ENCODE measurements at places on chromosomes 5 and 9. TPM values are rescaled to one million over a fixed set of nuclear protein-coding genes. Genes with fewer than 3 reads are reported as not detected.
A peak's percentile ranks its signal among the peaks of the same experiment; 100 is the strongest.

GRCh38 chr5:1349246-1349645 lies 4.3 kb upstream of the CLPTM1L start:
- DNase-seq = no peak

DNA sequence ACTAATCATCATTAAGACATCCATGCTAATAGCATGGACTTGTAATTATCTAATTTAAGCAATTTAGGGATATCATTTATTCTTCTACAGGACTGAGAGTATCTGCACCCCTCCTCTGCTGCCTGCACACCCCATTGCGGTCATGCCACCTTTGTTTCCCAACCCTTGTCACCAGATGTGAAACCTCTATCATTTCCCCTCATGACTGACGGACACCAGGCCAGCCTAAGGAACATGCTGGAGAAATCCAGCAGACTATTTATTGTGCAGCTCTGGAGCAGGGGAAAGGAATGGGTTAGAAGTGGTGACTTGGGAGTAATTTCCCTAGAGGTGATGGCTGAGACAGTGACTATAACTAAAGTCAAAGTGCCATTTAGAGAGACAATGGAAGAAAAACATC lies 40.7 kb downstream of the UGCG start:
- DNase-seq = no peak

Gene TTC16
- total RNA-seq = not detected

Gene ANGPTL2
- total RNA-seq = 2.7 TPM

Gene MLANA
- not detected for total RNA-seq

Gene SPRY4
- 3.3 TPM for total RNA-seq

DNA sequence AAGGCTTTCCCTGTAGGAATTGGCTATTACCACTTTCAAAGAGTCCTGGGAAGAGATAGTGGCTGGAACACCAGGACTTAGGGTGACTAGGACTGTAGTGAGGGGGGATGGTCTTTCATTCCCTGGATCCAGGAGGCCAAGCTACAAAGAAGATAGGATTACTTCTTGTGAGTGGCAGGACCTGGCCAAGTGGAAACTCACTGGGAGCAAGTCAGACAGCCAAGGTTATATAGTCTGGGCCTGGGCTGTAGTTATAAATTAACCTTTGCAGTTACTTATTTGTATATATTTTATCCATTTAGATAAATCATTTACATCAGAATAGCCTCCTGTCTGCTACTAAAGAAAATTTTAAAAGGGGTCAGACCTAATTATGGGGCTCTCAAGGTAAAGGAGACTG lies 124.3 kb downstream of the TLR4 start:
- DNase-seq = no peak

Gene CMYA5
- total RNA-seq = 1.2 TPM

Gene FBXO10
- 9.2 TPM for total RNA-seq

GRCh38 chr9:20981486-20981885 lies 50.0 kb downstream of the HACD4 start:
- no peak for DNase-seq

Gene SIL1
- 11.7 TPM for total RNA-seq

DNA sequence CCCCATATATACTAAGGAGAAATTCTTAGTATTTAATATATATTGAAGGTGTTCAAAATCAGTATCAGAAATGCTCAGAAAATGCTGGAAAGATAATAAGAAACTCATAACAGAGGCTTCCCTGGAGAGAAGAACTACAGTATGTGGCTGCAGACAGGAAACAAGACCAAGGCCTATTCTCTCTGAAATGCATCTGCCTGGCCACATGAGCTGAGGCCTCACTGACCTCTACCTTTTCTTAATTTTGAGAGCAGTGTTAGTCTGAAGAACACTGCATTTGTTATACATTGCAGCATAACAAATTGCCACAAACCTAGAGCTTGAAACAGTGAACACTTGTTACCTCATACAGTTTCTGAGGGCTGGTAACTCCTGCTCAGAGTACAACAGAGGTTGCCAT lies 133.4 kb upstream of the SPEF2 start:
- DNase-seq = no peak

- DNase-seq = no peak
Measured at GRCh38 chr5:77957516-77957915, 181.4 kb upstream of the TBCA start.

DNA sequence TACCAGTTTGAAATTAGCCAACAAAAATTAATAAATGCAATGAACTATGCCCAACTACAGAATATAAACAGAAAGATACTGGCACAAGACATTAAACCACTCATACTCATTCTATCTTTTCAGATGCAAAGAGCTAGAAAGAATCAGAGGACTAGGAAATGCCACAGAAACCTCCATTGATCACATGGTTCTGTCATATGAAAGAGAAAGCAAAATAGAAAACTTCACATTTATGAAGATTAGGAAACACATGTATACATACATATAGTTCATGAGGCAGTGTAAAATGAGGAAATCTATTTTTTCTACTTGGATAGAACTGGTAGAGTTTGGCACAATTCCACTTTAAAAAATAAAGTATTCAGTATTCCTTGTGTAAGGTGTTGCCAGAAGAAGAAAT lies 275.1 kb upstream of the PTGER4 start:
- no peak for DNase-seq

Gene TENT4A
- total RNA-seq = 20.7 TPM

DNA sequence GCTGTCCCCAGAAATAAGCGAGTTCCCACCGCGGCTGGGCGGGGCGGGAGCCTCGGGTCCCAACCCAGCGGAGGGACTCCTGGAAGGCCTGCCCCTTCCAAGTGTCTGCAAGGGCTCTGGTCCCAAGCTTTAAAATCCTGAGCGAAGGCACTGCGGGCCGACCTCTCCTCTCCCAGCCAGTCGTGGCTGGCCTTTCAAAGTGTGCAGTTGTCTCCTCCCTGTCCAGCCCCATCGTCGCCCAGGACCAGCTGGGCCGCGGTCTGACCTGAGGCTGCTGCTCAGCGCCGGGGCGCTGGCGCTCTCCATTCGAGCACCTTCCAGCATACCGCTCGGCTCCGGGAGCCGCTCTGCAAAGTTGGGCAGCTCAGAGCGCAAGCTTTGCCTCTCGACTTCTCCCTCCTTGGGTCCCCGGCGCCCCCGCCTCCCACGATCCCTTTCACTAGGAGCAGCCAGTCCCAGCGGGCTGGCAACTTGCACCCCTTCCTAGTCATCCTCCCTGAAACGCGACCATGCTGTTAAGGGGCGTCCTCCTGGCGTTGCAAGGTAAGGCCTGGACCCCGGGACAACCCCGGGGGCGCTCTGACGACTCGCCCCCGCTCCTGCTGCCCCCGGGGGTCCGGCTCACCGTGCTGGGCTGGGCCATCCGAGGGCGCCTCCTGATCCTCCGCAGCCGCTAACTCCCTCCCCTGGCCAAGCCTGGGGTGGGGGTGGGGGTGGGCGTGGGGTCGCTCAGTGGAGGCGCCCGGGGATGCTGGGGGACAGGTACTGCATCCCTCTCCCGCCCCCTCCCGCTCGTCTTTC lies at the start of gene MAMDC2:
MAMDC2 (plus strand) TSS at position 160 of the 801 bp plus-strand sequence; CDS start at position 510, 350 bp downstream.
- peak; percentile 26 for DNase-seq

Gene TLR4
- total RNA-seq = 10.8 TPM

DNA sequence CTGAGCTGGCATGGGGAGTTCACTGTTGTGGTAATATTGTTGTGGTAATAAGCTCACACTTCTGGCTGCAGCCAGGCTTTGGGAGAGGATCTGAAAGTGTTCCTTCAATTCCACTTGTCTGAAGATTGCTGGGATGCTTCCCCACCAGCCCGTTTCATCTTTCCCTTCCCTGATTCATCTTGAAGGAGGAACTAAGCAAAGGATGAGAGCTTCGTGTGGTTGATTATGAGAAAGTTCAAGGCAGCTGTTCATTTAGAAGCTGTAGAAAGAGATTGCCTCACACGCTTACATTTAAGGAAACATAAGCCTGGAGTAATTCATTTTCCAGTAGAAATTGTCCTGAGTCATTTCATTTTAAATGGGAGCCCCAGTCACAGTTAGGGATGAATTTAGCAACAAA lies 122.4 kb upstream of the GAS1 start:
- DNase-seq = no peak

Gene ZNF366
- total RNA-seq = 0.94 TPM

GRCh38 chr9:14442956-14443355 lies 129.0 kb upstream of the NFIB start:
- no peak for DNase-seq

GRCh38 chr9:90301277-90301653 lies 341.4 kb downstream of the DIRAS2 start:
- peak; percentile 16 for DNase-seq

DNA sequence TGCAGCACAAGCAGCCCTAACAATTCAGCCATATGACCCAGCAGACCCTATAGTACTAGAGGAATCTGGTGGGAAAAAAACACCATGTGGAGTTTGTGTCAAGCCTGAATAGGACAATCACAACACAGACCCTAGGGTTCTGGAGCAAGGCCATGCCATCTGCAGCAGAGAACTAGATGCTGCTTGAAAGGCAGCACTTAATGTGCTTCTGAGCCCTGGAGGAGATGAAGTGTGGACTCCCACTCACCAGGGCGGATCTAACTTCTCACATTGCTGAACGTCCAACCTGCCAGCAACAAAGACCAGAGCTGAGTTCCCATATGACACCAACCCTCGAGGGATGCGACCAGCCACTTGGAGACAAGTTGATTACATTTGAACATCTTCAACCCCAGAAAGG lies 43.2 kb downstream of the GABBR2 start:
- DNase-seq = no peak

Gene SPATA31D4
- total RNA-seq = not detected

Gene IGFBPL1
- 67.1 TPM for total RNA-seq

DNA sequence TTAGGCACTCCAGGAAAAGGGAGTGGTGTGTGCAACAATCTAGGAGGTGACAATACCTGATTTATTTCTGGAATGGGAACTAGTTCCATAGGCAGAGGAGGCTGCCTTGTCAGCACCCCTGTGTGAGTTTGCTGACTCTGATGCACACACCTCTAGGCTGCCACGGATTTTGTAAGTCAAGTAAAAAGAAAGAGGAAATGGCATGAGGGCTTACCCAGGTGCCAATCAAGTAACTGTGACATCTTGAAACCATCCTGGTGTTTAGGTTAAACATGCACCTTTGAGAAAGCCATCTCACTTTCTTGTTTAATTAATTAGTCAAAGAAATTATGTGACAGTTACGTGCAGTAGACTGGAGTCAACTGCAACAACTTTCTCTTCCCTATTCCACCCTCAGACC lies 32.3 kb upstream of the FAM81B start:
- no peak for DNase-seq

Gene FUT7
- not detected for total RNA-seq

Gene SPINK13
- total RNA-seq = not detected

Gene CDC23
- total RNA-seq = 29.8 TPM

DNA sequence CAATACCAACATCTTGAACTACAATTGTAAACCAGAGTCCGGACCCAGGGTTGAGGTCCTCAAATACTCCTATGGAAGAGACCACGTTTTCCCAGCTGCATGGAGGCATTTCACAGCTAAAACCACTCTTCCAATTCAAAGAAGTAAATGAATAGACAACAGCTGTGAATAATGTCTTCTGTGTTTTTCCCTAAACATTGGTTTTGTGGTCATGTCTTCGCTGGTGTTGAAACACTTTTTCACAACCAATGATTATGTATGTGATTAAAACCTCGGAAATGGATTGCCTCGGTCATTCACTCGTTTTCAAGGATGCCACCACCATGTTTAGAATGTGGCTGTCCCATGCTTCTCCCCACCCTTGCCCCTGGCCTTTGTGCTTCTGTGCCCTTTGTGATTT lies 9.4 kb upstream of the TENT4A start:
- DNase-seq = no peak

Gene PDE4D
- 219 TPM for total RNA-seq

GRCh38 chr9:113361304-113362018 lies 12.1 kb downstream of the BSPRY start:
- DNase-seq = peak; percentile 13

DNA sequence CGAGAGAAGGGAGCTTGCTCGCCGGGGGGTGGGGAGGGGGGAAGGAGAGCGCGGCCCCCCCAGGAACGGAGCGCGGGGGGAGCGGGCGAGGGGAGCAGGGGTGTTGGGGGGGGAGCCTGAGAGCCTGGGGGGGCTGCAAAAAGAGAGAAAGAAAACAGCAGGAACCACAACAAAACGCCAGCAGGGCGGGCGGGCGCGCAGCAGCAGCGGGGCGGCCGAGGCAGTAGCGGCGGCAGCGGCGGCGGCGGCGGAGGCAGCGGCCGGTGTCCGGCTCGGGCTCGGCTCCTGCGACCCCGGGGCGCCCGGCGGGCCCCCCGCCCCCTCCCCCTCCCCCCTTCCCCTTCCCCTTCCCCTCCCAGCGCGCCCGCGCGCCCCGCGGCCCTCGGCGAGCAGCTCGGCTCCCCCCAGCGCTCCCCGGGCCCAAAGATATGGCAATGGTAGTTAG lies 1.6 kb downstream of the NR2F1 start:
- DNase-seq = no peak

DNA sequence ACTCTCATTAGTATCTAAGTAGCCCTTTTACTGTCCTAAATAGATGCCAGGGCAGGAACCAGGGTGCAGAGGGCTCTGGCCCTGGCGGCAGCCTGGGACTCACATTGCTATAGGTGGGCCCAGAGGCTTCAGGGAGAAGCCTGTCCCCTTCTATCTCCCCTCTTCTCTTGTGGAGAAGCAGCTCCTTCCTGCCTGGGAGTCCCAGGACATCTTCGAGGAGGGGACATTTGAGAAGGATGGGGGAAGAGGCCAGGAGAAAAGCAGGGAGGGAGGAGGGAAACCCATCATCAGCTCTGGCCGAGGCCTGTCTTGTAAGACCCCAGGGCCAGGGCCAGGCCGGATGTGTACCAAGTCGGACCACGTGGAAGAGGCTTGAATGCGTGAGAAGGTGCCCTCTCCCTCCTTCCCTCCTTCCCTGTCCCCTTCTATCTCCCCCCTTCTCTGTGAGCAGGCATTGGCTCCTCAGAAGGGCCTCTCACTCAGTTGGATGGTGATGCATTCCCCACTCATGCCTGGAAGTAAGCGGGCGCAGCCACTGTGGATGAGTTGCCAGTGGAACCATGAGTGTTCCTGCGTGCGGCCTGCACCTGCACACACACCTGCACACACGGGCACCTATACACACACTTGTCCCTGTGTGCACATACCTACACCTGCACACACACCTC lies 20.7 kb upstream of the LPCAT1 start:
- no peak for DNase-seq

GRCh38 chr9:116496167-116496566 lies 190.9 kb upstream of the TRIM32 start:
- DNase-seq = no peak

Measured in occipital lobe (tissue), 3 donors.